ENCODE measurements at places on chromosomes 3 and 15. TPM values are rescaled to one million over a fixed set of nuclear protein-coding genes. Genes with fewer than 3 reads are reported as not detected.
A peak's percentile ranks its signal among the peaks of the same experiment; 100 is the strongest.

DNA sequence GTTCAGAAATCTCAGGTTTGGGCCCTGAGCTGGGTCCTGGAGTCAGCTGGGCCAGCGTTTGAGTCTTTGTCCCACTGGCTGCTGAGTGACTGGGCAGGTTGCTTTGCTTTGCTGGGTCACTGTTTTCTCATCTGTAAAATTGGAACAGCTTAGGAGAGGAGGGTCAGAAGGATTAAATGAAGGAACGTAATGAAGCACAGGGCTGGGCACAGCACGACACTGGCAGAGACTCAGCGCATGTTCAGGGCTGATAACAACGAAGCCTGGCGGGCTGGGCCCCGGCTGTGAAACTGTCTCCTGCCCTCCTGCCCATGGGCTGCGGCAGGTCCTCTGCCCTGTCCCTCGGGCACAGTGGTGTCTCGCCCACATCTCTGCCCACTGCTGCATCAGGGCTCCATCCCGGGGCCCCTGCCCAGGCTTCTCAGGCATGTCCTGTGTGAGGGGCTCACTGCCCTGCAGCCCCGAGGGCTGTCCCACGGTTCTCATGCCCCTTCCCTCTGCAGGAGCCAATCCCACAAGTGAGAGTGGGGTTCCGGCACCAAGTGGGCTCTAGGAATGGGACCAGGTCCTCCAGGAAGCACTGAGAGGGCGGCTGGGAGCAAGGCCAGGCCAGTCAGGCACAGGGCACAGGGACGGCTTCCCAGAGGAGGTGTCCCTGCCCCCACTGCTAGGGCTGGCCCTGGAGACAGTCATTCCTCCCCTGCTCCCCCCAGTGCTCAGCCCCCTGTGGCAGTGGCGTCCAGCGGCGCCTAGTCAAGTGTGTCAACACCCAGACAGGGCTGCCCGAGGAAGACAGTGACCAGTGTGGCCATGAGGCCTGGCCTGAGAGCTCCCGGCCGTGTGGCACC is 88.0 kb downstream of the TBC1D2B start:
- DNase-seq, result no peak

DNA sequence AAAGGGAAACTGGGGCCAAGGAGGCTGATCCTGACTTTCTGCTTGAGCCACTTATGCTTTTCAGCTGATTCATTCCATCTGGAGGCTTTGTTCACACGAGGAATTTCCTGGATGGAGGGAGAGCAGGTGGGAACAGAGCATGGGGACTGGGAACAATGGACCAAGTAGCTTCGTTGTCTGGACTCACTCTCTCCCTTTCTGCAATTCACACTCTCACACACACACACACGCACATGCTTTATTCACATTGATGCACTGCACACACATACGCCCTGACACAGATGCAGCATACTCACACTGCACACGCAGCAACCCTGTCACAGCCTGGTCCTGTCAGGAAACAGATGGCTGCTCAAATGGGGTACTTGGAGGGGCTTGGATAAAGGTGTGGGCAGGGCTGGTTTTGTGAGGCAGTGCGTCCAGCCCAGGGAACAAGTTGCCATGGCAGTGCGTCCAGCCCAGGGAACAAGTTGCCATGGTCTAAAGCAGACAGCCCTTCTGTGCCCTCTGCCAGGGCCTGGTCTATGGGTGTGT is 19.8 kb upstream of the CHCHD6 start:
- no peak for DNase-seq

GRCh38 chr3:178342111-178342510 is 194.1 kb upstream of the KCNMB2 start:
- no peak for DNase-seq

GRCh38 chr3:107772016-107772415 is 249.3 kb downstream of the BBX start:
- no peak for DNase-seq

DNA sequence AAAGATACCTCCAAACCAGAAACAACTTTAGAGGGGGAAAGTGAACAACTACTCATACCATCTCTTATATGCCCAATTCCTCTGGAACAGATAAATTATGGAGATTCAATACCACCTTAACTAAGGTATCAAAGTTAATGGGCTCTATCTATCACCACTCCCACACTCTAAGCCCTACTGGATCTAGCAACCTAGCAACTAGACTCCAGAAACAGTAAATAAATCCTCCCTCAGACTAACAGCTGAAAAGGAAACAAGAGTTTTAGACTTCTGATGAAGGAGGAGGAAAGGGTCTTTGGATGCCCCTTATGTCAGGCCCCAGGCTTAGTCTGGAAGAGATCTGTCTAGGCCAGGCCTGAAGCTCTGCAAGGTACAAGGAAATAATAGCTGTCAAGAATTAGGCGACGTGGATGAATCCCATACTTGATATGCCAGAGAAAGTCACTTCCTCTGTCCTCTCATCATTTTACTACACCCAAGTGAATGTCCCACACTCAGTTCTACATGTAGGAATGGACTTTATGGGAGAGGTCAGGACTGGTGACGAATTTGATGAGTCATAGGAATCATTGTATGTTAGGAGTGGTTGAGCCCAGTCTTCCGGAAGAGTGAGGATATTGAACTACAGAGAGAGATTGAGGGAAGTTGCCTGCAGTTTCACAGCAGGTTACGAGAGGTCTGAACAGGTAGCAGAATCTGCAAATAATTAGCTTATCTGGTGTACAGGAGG is 113.8 kb downstream of the AKAP13 start:
- no peak for DNase-seq

- DNase-seq, result no peak
Observed at GRCh38 chr3:133828576-133829309, 23.1 kb downstream of the SRPRB start.

- no peak for DNase-seq
Observed at GRCh38 chr15:76976141-76976540, 18.8 kb upstream of the PSTPIP1 start.

DNA sequence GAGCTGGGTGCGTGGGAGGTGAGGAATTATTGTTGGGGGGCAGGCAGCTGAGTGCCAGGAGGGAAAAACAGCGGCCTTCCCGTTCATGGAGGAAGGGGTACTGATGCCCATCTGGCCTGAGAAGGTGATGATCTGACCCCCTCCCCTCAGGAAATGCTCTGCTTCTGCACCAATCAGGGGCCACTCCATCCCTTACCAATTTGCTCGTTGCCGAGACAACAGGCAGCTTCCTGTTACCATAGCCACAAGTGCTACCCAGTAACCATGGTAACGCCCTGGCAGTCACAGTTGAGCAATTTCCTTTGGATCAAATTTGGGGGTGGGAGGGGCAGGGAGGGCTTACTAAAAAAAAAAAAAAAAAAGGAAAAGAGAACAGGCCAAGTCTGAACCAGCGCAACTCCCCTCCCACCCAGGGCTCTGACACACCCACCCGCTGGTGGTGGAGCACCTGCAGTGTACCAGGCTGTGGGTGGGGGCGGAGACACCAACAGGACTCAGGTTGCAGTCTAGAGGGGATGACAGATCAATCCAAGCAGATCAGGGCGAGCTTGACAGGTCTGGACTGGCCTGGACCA is 13.7 kb downstream of the CELF6 start:
- DNase-seq, result no peak

DNA sequence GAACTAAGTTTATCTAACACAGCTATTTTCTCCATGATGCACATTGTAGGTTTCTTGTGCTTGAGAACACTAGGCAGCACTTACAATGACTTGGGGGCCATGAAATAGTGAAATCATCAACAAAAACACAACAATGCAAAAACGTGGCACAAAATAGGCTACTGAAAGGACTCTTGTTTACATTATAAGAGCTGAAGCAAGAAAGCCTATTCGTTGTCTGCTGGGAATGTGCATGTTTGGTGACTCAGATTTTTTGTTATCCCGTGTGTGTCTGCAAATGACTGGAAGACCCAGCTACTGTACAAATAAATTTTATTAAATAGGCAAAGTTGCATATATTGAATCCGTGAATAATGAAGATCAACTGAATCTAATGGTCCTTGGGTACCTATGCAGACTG is 85.0 kb downstream of the TCF12 start:
- DNase-seq, result no peak

GRCh38 chr15:85515212-85515611 is 134.8 kb downstream of the AKAP13 start:
- no peak for DNase-seq

- DNase-seq, result peak; percentile 85
Observed at GRCh38 chr15:100141311-100142001, 200.3 kb downstream of the ADAMTS17 start.

- no peak for DNase-seq
Observed at GRCh38 chr3:18787441-18787840, 360.9 kb upstream of the KCNH8 start.

GRCh38 chr15:86735247-86736040 is 655.8 kb downstream of the AGBL1 start:
- no peak for DNase-seq

DNA sequence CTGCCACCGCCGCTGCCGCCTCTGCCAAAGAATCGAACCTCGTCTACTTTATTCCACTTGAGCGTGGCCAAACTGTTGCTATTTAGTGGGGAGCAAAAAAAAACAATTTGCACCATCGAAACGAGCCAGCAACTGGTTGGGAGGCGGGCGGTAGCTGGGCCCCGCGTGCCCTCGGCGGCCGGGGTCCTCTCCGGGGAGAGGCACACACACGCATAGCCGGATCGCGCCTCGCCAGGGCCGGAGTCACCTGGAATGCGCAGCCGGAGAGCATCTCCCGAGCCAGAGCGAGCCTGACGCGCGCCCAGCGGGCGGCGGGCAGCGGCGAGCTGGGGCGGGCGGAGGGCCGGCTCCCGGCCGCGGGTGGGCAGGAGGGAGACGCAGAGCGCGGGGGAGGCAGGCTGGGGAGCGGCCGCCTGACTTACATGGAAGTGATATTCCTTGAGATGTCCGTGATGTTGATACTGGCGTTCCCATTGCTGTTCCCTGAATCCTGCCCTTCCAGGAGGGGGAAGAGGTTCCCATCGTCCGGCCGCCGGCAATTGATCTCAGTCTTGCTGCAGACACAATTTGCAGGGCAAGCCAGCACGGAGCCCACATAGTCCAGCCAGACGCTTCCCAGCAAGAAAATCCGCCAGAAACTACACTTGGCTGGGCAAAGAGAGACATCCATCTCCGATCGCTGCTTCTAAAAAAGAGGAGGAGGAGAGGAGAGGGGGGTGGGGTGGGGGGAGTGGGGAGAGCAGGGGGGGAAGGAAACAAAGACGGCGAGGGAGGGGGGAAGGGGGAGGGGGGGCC is 858 bp downstream of the NTRK3 start:
- no peak for DNase-seq

DNA sequence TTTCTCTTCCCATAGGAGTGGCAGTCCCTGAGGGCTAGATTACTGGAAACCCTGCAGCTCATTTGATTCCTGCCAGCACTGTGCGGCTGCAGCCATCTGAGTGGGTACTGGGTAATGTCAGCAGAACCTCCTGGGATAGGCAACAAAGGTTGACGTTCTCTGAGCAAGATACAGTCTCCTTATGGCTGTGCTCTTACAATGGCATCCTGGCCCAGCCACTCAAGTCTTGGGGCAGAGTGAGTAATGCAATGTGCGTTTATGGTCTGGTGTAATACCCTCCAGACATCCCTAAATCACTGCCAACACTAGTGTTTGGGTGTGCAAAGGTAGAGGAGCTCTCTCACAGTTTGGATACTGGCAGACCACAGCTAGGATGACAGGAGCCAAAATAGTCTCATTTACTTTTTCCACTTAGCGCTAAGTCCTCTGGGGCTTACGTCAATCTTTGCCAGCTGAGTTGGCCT is 775.8 kb downstream of the ZNF385D start:
- DNase-seq, result no peak

- DNase-seq, result no peak
Observed at GRCh38 chr3:32743934-32744333, 58.9 kb downstream of the CNOT10 start.

- no peak for DNase-seq
Observed at GRCh38 chr15:31504462-31504839, 177.8 kb downstream of the KLF13 start.

- DNase-seq, result no peak
Observed at GRCh38 chr3:41301548-41301947, 102.2 kb downstream of the CTNNB1 start.

GRCh38 chr15:77538027-77538451 is 94.7 kb downstream of the LINGO1 start:
- no peak for DNase-seq

GRCh38 chr3:94645790-94646189 is 582.9 kb downstream of the NSUN3 start:
- DNase-seq, result no peak

GRCh38 chr3:64067506-64068346 is 44.4 kb upstream of the PSMD6 start:
- no peak for DNase-seq

DNA sequence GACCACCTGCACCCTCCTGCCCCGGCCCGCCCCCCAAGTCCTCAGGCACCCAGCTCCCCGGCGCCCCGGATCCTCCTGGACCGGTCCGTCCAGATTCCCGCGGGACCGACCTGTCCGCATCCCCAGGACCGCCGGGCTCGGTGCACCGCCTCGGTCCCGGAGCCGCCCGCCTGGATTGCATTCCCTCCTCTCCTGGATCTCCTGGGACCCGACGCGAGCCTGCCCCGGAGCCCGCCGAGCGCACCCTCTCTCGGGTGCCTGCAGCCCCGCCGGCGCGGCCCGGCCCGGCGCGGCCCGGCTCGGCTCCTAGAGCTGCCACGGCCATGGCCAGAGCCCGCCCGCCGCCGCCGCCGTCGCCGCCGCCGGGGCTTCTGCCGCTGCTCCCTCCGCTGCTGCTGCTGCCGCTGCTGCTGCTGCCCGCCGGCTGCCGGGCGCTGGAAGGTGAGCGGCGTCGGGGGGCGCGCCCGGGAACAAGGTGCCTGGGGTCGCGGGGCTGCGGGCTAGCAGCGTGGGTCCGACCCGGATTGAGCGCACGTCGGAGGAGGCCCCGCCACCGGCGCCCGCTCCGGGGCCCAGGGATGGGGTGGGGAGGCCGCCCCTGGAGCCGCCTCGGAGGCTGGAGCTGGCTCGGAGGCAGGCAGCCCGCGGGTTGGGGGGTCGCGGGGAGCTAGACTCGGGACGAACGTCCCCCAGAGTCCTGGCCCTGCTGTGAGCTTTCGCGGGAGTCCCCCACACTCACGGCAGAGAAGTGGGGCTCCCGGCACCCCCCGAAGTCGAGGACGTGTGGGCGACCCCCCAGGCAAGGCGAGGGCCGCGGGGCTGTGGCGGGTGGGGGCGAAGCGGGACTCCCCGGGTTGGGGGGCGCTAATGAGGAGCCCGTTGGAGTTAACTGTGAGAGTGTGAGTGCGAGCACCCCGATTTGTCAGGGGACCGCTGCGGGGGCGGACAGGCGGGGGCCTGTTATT is 610 bp downstream of the EPHB3 start:
- DNase-seq, result no peak

- no peak for DNase-seq
Observed at GRCh38 chr3:157786618-157787017, 283.4 kb upstream of the VEPH1 start.

Gene CFAP100
- total RNA-seq, result not detected

Gene CLDND1
- 118 TPM for total RNA-seq

Gene GREM1
- total RNA-seq, result 5.5 TPM

Gene VIPR1
- total RNA-seq, result 70.2 TPM

Gene ZPLD1
- not detected for total RNA-seq

Gene THBS1
- 109 TPM for total RNA-seq

Gene TMEM158
- total RNA-seq, result 2.0 TPM

Gene MAP6D1
- total RNA-seq, result 13.4 TPM

Gene PLSCR2
- total RNA-seq, result not detected

Gene LDHAL6B
- not detected for total RNA-seq
